CD4-positive, alpha-beta T cell treated with Interleukin-1 beta for 1 hour (primary cell): ENCODE measurements at places on chromosomes 2 and 18.

- DNase-seq = no peak
Observed at GRCh38 chr2:8567469-8568260, 114.2 kb upstream of the ID2 start.

DNA sequence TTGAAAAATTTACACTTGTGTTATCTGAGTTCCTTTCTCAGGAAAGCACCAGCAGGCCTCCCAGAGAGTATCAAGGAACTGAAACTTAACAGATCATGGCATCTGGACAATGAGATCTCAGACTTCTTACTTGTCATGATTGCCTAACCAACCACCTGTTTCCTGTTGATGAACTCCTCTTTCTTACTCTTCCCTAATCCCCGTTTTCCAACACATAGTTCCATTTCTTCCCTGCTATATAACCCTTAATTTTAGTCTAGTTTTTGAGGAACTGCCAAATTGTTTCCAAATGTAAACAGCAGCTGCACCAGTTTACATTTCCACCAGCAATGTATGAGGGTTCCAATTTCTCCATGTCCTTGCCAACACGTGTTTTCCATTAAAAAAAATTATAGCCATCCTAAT lies 6.1 kb upstream of the FAM171B start:
- DNase-seq = no peak

- DNase-seq = no peak
Observed at GRCh38 chr2:232731470-232731869, 34.3 kb downstream of the GIGYF2 start.

- no peak for DNase-seq
Observed at GRCh38 chr2:128292599-128293425, 25.9 kb downstream of the HS6ST1 start.

GRCh38 chr2:60320724-60321123 lies 232.7 kb downstream of the BCL11A start:
- DNase-seq = no peak

GRCh38 chr2:239629926-239630617 lies 229.3 kb upstream of the HDAC4 start:
- no peak for DNase-seq

DNA sequence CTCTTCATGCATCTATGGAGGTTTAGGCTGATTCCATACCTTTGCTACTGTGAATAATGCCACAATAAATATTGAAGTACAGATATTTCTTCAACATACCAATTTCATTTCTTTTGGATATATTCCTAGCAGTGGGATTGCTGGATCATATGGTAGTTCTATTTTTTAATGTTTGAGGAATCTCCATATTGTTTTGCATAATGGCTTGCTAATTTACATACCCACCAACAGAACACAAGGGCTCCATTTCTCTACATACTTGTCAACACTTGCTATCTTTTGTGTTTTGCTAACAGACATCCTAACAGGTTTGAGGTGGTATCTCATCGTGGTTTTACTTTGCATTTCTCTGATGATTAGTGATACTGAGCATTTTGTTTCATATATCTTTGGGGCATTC lies 253.2 kb downstream of the ZNF804A start:
- no peak for DNase-seq
